Activated CD4-positive, alpha-beta T cell treated with anti-CD3 and anti-CD28 coated beads, Interleukin-2, amount 50 U/mL, for 1 hour (primary cell): ENCODE measurements at places on chromosomes 3 and 15.

GRCh38 chr15:39438799-39439592 is 141.9 kb upstream of the THBS1 start:
- DNase-seq, result no peak

DNA sequence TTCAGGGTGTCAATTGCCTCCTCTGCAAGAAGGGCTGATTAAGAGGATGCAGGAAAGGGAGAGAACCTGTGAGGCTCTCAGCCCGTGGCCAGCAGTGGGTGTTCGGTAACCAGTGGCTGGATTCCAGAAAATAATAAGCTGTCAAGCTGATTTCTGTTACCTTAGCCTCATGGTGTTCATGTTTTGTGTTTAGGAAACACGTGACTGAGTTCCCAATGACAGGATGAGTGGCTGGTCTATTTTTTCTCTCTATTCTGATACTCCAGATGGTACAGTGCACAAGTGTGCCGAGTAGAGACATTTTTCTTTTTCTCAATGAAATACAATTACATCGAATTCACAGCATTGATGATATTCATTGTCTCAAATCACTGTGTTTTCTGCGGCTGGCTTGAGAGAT is 43.6 kb downstream of the EDEM1 start:
- DNase-seq, result no peak

DNA sequence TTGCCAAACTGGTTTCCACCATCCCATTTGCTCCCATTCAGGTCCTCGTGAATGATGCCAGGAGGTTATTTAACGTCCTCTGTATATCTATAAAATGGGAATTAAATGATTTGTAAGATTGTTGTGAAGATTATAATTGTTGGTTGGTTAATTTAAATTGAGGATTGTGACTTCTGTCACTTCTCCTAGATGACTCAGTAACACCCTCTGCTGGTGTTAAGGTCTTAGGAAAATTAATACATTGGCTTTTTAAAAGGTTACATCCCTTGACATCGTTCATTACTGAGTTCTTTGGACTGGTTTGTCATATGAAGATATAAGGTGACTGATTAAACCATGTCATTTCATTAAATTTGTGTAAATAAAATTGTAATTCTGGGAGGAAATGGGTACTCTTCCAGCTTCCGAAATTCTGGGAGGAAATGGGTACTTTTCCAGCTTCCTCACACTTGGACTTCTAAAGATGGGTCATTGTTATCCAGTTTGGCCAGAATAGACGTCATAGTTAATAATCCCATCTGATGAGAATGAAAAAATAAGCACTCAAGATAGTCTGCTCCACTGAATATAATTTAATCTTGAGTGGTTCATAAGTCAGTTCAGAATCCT is 33.3 kb upstream of the PAQR5 start:
- DNase-seq, result no peak

GRCh38 chr3:72938471-72939265 is 50.8 kb downstream of the GXYLT2 start:
- no peak for DNase-seq

DNA sequence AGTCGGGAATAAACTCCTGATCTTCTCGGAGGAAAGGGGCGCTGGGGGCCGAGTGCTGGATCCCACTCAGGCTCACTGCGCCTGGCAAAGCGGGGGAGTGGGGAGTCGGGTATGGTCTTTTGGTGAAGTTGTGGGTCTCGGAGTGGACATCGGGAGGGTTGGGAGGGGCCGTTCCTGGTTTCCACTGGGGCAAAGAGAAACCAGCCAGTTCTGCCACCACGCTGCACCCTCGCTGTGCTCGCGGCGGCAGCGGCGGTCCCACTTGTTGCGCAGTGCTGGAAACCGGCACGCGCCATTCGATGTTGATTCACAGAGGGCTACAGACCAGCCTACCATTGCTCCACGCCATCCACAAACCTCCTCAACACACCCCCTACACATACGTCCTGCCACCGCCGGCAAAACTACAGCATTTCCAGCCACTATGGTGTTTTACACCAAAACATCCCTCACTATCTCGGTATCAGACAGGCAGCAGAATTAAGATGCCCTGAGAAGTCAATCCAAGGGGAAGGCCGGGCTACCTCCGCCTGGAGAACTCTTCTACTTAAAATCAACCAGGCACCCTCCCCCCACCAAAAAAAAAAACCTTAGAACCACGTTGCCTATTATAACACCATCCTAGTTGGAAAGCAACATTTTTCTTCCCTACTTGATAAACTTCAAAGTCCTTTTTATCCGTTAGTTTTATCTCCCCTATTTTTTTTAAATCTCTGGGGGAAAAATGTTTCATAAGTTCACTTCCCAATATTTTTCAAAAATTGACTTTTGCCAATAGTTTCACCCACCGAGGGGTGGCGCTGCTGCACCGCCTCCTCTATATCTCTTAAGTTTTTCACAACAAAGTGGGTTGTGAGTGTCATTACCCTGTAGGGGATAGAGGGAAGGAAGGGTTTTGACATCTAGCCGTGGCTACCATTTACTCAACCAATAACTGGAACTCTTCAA is 3.6 kb downstream of the BCL6 start:
- DNase-seq, result peak; percentile 76

DNA sequence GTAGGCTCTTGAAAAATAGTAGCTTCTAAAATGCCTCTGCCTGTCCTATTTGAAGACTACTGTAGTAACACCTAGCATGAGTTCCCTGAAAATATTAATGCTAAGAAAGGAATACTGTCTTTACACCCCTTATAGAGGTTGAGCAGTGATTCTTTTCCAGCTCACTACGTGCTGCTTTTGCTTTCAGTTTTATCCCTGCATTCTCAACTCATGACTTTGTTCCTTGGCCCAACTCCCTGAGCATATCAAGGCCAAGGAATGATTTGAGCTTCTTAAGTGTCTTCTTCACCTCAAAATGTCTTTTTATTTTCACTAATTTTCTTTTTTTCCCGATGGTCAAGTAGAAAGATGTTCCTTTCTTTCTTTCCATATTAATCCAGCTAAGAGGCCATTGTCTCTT is 16.5 kb upstream of the P2RY13 start:
- DNase-seq, result no peak
